ENCODE measurements at places on chromosomes 3 and 15.

DNA sequence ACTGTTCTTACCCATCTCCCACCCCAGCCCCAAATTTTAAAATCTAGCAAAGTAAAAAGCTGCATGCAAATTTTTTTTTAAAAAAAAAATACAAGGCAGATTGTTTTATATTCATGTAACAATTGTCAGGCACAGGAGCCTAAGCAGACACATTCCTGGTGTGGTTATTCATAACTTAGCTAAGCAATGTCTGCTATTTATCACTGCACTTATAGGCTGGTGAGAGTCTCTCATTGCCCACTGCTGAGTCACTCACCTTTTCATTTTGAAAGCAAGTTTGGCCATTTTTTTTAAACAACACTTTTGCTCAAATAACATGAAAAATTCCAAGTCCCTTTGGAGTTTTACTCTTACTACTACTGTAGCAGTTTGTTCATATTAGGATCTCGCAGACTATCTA, 413.9 kb downstream of the RBMS3 start:
- DNase-seq = no peak

DNA sequence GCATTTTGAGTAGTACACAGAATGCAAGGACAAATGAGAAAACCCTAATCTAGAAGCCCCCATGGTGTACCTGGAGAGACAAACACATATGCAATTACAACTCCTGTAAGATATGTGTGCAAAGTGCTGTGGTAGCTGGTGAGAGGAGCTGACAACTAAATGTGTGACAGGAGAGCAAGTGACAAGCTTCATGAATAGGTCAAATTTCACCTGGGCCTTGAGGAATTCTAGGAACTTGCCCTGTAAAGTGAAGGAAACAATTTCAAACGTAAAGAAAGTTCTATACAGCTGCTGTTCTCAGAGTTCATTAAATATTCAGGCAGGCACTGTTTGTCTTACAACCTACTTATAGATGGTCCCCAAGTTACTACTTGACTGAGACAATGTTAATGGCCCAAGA, 437.0 kb downstream of the TUSC7 start:
- DNase-seq = no peak

DNA sequence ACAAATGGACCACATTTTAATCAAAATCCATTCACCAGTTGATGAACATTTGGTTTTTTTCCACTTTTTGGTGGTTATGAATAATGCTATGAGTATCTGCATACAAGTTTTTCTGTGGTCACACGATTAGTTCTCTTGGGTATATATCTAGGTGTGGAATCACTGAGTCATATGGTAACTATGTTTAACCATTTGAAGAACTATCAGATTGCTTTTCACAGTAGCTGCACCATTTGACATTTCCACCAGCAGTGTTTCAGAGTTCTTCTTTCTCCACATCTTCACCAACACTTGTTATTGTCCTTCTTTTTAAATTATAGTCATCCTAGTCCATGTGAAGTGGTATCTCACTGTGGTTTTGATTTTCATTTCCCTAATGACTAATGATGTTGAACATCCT, 33.3 kb upstream of the ATG7 start:
- DNase-seq = no peak

DNA sequence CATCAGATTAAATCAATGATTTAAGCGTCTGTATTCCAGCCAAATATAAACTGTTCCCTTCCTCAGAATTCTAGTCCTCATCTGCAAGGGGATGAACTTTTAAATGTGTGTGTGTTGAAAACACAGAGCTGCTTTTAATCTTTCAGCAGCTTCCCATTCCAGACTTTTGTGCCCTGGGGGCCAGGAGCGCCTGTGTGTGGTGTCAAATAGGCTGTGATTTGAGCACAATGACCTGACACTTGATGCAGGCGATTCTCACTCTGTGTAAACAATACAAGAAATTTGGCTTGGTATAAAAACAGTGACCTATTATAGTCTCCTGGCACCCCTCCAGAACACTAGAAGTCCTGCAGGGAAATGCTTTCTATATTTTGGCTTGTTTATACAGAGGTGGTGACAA, 274.6 kb upstream of the ROPN1 start:
- no peak for DNase-seq

GRCh38 chr3:126131881-126132750, 48.2 kb upstream of the SLC41A3 start:
- DNase-seq = peak; percentile 1

GRCh38 chr15:70492240-70493177, 270.8 kb downstream of the UACA start:
- DNase-seq = no peak

DNA sequence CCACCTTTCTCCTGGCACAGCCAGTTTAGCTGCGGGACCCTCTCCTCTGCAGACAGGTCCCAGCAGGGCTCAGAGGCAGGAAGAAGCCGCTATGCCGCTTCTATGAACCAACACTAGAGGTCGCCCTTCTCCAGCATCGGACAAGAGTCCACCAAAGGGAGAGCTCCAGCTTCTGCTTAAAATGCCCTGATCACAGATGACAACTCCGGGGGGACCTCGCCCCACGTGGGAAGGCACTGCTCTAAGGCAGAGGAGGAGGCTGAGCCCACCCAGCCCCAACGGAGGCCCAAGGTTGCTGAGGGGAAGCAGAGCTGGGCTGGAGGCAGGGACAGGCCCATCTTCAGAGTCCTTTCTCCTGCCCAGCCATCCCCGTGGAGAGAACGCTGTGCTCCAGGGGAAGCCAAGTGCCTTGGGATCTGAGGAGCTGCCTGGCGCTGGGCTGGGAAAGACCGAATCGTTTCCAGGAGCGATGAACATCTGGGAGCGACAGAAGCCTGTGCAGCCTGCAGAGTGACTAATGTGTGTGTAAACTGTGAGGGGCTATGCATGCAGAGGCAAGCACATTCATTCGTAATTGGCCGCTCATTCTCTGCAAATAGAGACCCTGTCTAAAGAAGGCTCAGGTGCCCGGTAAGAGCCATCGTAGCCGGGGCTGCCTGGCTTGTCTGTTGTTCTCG, 43.5 kb upstream of the BDH1 start:
- peak; percentile 82 for DNase-seq

DNA sequence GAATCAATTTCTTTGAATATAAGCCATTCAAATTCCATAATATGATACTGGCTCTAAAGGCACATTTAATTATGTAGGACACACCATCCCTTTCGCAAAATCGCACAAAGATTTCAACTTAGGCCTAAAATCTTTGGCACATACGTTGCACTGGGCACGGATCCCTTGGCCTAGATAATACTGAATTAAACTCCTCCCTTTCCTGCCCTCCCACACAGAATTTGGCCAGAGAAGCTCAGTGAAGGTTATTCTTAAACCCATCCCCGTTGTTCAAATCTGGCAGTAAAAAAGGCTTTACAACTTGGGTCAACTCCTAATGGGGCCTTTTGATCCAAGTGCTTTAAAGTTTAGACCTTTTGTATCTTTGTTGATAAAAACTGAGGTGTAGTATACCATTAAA, 247.2 kb downstream of the PTPRG start:
- no peak for DNase-seq

- no peak for DNase-seq
Measured at GRCh38 chr3:132261506-132261905, 55.7 kb upstream of the ACP3 start.

- no peak for DNase-seq
Measured at GRCh38 chr3:21449738-21450137, 301.3 kb downstream of the ZNF385D start.

GRCh38 chr3:197168606-197169005, 129.8 kb downstream of the DLG1 start:
- DNase-seq = no peak

GRCh38 chr3:167030082-167030725, 349.9 kb downstream of the ZBBX start:
- DNase-seq = no peak

DNA sequence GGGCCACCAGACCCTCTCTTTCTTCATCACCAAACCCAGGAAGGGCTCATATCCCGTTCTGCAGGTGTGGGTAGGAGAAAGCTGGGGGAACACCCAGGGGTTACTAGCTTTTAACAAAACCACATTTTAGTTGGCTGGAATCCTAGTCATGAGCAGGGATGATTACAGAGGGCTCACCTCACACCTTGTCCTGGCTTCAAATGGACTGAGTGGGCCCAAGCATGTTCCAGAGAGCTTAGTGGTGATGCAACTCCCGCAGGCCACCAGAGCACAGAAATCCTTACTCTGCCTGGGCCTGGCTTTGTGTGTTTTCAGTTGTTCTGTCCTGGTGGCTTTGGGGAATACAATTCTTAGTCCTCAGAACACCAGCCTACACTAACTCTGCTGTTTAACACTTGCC, 56.8 kb upstream of the RYK start:
- DNase-seq = no peak

DNA sequence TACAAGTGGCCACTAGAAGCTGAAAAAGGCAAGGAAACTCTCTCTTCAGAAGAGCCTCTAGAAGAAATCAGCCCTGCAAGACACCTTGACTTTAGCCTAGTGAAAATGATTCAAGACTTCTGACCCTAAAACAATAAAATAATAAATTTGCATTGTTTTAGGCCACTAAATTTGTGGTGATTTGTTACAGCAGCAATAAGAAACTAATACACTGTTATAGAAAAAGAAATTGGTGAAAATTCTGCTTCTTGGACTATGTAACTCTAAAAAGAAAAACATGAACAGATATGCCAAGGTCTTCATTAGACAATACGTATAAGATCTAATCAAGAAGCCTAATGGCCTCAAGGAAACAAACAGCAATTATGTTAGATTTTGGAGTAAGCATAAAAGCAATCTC, 36.1 kb downstream of the EXD1 start:
- no peak for DNase-seq

- no peak for DNase-seq
Measured at GRCh38 chr15:57591237-57591821, 375 bp upstream of the MYZAP start.

DNA sequence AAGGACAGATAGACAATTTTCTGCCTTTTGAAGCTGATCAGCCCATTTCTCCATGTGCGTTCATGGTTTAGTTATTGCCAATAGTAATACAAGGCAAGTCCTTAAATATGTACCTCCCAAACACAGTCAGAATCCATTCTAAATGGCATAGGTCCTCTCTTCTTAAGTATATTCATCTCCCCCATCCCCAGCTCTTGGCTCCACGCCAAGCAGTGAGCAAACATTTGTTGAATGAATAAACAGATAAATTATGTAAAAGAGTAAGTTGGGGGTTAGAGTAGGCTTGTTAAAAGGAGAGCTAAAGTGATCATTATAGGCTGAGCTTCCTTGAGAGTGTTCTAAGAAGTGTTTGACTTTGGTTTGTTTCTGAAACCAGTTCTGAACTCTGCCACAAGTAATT, 241.3 kb downstream of the ITPR1 start:
- DNase-seq = no peak

DNA sequence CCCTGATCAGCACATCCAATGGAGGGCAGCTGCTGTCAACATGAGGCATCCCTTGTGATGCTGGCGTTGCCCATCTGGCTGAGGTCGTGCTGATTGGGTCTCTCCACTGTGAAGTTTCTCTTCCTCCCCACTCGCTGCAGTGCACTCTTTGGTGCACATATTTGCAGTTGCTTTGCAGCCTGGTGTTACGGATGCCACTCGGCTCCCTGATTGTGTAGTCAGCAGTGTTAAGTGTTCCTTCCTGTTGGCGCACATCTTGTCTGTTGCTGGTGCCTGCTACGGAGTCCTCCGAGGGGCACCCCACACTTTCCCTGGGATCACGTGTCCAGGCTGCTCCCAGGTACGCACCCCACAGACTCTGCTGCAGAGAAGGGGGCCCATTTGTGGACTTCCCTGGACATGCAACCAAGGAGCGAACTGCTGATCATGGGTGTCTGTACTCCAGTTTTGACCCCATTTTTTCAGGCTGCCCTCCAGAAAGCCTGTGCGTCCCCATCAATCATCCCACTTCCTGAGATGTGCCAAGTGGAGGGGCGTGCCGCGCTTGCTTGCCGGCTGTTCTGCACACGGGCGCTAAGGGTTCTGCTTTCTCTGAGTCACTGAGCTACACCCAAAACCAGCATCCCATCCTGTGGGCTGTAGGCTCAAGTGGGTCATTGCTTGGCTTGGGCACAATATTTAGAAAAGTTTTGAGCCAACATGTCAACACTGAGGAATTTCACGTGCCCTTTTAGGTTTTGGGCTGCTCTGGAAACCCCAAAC, 98.6 kb downstream of the FBLN2 start:
- no peak for DNase-seq

GRCh38 chr15:69200832-69201745, 40.7 kb downstream of the GLCE start:
- no peak for DNase-seq

GRCh38 chr15:56608140-56608778, 125.0 kb downstream of the ZNF280D start:
- no peak for DNase-seq

DNA sequence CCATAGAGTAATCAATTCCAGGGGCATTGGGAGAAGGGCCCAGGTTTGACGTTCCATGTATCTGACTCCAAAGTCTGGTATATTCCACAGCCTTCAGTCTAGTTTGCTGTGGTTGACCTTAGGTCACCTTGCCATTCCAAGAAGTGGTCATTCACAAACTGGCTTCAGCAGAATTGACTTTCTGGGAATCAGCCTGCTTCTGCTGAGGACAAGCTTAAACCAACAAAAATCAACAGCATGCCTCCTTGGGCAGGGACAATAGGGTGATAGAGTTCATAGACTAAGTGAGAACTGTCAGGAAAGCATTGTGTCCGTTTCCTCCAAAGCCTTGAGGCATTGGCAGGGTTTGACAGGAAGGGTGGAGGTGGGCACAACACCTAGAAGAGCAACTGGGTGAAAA, 24.1 kb upstream of the NDUFB4 start:
- no peak for DNase-seq

DNA sequence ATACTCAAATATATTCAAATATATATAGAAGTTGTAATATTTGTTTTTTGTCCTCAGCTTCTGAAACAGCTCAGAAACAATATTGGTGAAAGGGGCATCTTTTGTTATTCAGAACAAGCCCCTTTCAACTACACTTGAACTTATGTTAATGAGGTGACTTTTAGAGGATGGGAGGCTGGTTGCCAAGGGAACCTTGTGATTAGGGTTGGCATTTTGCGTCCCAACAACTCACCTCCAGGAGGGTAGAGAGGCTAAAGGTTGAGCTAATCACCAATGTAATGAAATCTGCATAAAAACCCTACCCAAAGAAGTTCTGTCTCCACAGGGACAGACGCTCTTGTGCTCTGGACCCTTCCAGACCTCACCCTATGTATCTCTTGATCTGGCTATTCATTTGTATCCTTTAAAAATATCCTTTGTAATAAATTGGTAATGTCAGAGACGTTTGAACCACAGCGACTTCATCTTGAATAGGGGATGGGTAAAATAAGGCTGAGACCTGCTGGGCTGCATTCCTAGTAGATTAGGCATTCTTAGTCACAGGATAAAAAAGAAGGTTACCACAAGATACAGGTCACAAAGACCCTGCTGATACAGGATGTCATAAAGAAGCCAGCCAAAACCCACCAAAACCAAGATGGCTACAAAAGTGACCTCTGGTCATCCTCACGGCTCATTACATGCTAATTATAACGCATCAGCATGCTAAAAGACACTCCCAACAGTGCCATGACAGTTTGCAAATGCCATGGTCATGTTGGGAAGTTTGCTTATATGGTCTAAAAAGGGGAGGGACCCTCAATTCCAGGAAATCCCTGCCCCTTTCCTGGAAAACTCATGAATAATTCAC, 111.1 kb downstream of the FMN1 start:
- DNase-seq = no peak

DNA sequence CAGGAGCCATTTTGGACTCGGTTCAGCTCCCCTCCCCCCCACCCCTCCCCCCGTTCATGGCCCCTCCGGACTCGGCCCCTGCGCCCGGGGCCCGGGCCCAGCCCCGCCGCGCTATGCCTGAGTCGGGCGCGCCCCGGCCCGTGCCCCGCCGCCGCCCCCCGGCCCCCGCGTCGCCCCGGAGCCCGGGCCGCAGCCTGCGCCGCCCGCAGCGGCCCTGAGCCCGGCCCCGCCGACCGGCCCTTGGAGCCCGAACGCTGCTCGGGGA, 155 bp downstream of the ACVR2B start:
- DNase-seq = no peak

All from nephron progenitor cell (in vitro differentiated cells).